ENCODE measurements at places on chromosomes 3 and 15.
A peak's percentile ranks its signal among the peaks of the same experiment; 100 is the strongest.

- DNase-seq: no peak
These were observed 10.5 kb downstream of the C15orf61 start for GRCh38 chr15:67531379-67531914.

- no peak for DNase-seq
These were observed 68.5 kb upstream of the SLC2A2 start for GRCh38 chr3:171095063-171095462.

GRCh38 chr3:105728771-105729312 lies 140.0 kb downstream of the CBLB start:
- no peak for DNase-seq

GRCh38 chr15:78261062-78261461 lies 3.3 kb upstream of the DNAJA4 start:
- no peak for DNase-seq

- no peak for DNase-seq
These were observed 276.0 kb downstream of the GBE1 start for GRCh38 chr3:81485444-81485865.

DNA sequence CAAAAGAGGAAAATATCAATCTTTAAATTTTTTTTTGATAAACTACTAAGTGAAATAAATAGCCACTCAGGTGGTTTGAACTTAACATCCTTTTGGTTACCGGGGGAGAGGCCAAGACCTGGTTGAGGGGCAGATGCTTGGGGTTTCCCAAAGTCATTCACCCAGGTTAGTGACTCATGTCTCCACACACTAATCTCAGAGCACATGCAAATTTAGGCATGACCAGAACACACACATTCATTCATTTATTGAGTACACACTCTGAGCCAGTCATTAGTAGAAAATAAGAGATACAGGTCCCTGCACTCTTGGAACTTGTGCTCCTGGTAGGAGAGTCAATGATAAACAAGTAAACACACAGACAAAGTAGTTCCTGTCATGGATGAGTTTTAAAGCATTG lies 7.3 kb downstream of the ILDR1 start:
- DNase-seq: no peak

DNA sequence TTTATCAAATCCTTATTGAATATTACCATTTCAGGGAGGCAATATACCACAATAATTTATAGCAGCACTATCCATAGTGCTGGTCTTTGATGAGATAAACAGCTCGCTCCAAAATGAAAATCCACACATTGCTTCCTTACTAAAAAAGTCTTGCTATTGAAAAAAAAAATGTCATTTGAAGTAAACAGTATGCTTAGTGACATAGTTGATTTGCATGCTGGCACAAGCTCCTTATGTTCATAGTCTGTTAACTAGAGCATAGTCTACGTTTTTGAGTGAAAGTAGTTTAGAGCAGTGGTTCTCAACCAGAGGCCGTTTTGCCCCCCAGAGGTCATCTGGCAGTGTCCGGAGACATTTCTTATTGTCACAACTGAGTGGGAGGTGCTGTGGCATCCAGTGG lies 249.4 kb upstream of the PDZRN3 start:
- DNase-seq: no peak

DNA sequence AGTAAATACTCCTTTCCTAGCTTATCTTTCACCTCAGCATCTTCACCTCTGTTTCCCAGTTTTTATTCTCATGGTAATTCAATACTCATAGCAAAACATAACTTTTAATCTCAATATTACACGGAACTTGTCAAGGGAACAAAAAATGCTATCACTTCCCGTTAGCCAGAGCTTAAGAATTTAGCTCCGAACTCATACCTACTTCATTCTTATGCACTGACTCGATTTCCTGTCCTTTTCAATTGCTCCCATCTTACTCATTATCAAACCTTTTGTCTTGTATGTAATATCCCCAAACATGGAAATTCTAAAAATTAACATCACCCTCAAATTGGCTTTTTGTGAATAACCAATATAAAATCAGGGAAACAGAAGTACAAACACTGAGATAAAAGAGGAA lies 28.2 kb downstream of the MYEF2 start:
- DNase-seq: no peak

DNA sequence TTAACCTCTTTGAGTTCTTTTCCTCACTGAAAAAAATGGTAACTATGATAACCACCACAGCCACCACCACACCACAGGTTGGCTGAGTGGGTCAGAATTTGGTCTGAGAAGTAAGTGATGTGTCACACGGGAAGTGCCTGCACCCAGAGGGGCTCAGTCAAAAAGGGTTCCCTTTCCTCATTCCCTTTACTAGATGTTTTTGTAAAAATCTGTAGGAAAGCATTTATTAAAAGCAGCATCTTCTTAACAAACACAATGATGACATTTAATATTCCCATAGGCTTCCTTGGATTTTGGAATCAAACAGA lies 23.2 kb downstream of the CFAP92 start:
- no peak for DNase-seq

GRCh38 chr3:157133434-157134320 lies 26.3 kb downstream of the CCNL1 start:
- no peak for DNase-seq

DNA sequence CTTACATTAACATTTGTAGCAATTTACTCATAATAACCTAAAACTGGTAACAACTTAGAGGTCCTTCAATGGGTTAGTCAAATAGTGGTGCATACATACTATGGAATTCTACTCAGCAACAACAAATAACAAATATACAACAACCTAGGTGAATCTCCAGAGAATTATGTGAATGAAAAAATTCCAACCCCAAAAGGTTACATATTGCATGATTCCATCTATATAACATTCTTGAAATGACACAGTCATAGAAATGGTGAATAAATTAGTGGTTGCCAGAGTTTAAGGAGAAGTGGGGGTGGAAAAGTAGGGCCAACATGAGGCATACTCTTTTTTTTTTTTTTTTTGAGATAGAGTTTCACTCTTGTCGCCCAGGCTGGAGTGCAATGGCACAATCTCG lies 12.7 kb upstream of the SNTN start:
- DNase-seq: no peak

GRCh38 chr3:25473246-25473645 lies 45.2 kb downstream of the RARB start:
- DNase-seq: no peak

GRCh38 chr3:122962149-122962548 lies 65.4 kb downstream of the SEMA5B start:
- no peak for DNase-seq

GRCh38 chr15:58988006-58988785 lies 733 bp downstream of the RNF111 start:
- peak; percentile 49 for DNase-seq

GRCh38 chr3:147398813-147399534 lies 7.4 kb downstream of the ZIC4 start:
- DNase-seq: no peak

DNA sequence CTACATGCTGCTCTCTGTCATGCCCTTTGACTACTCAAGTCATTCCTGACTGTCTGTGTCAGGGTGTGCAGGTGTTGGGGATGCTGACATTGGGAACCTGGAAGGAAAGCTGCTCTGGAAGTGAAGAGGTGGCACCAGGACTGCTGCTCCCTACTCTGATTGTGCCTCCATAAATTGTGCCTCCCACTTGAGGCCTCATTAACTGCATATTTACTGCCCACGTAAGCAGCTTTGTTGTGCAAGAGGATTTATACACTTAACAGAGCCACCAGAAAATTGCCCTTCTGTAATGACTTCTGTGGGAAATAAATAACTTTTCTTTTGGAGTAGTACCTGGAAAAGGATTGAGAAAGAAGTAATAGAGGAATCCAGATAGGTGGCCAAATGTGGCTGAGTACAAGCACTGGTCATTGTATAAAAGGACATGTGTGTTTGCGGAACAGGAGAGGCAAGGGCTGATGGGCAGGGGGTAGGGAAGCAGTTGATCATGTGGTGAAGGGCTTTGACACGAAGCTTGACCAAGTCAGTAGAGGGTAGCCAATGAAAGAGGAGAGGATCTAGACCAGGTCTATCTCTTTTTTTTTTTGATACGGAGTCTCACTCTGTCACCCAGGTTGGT lies 24.8 kb downstream of the IL20RB start:
- DNase-seq: no peak

GRCh38 chr15:48282216-48282615 lies 49.0 kb upstream of the DUT start:
- no peak for DNase-seq

- no peak for DNase-seq
These were observed 488.4 kb upstream of the UBE2E2 start for GRCh38 chr3:22714749-22715148.

DNA sequence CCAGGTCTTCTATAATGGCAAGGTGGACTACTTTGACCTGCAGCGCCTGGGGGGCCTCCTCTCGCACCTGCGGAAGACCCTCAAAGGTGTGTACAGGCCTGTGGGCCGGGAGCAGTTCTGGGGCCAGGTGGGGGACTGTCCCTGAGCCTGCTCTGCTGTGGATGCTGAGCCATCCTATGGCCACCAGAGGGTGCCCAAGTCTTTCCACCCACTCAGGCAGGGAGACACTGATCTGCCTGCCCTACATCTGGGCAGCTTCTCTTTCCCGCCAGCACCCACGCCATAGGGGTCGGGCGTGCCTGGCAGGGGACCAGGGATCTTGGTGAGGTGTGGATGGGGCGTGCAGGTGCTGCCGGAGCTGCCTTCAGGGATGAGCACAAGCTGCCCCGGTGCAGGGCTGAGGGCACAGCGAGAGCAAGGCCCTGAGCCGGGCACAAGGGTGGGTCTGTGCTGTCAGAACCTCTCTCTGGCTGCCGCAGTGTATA lies 14.1 kb downstream of the RNF123 start:
- peak; percentile 59 for DNase-seq

GRCh38 chr3:159649951-159650350 lies 338.7 kb upstream of the IL12A start:
- DNase-seq: no peak

DNA sequence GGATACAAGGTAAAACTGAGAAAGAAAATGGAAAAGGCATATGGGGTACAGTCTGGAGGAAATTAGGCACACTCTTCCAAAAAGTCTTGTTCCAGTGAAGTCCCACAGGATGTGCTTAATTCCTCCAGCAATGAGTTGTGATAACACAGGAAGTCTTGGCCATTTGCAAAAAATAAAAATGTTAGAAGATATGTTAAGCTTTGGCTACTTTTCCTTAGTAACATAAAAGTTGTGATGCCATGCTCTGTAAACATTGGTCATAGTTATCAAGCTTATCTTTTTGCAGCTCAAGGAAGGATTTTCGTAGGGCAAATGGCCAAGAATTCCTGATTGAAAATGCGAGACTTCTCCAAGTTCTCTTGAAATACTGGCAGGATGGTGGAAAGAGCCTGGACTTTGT lies 26.4 kb downstream of the LNP1 start:
- DNase-seq: no peak

DNA sequence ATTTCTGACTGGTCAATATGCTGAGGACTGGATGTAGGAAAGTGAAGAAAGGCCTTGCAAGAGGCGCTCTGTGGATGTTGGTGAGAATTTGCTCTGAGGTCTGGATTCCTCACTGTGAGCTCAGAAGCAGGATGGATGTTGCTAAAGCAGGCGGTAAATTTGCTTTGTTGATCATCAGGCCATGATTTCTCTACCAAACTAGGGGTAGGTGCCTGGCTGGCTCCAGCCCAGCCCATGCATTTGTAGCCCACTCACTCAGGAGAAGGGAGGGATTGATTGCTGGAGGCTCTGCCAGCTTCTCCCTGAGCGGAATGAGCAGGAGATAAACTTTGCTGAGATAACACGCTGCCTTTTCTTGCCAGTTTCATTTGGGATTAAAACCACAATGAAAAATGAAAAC lies 44.3 kb upstream of the NTRK3 start:
- no peak for DNase-seq

- DNase-seq: no peak
These were observed 87.8 kb downstream of the KLHL25 start for GRCh38 chr15:85706779-85707518.

DNA sequence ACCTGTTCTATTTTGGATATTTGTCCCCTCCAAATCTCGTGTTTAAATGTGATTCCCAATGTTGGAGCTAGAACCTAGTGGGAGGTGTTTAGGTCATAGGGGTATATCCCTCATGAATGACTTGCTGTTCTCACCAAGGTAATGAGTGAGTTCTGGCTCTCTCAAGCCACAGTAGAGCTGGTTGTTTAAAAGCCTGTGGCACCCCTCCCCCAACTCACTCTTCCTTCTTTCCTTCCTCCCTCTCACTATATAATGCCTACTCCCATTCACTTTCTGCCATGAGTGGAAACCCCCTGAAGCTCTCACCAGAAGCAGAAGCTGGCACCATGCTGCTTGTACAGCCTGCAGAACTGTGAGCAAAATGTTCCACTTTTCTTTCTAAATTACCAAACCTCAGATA lies 341.1 kb downstream of the SI start:
- no peak for DNase-seq

All from stimulated activated CD4-positive, alpha-beta T cell treated with anti-CD3 and anti-CD28 coated beads, Interleukin-4, amount 100 ng/mL, for 4 hours (primary cell).